ENCODE measurements at places on chromosomes 1 and 21.

DNA sequence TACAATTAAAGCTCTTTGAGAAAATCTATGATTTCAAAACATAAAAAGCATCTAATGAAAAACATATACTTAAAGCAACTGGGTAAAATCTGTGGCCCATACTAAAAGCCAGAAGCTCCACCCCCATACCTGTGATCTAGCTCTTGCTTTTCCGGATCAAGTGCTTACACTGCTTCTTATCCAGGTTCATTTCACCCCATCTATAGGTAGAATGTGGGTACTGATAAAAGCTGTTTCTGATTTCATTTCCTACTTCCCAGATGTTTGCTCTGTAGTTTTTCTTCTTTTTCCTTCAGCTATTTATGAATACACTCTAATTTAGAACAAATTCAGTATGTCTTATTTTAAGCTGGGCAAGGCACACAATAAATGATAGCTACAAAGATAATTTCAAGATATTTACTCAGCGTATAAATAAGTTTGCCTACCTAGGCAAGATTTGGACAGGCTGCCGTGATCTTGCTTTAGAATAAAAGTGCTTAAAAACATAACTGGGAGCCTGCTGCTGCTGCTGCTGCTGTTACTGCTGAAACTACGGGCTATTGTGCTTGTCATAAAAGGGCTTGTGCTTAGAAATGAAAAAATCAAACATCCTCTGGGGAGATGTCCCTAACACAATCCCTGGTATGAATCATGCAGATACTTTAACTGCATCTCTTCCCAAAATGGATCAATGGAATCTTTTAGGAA lies 2.1 kb downstream of the SIPA1L2 start:
- DNase-seq, result peak; percentile 12

GRCh38 chr1:235073968-235074522 lies 54.6 kb downstream of the TOMM20 start:
- no peak for DNase-seq

DNA sequence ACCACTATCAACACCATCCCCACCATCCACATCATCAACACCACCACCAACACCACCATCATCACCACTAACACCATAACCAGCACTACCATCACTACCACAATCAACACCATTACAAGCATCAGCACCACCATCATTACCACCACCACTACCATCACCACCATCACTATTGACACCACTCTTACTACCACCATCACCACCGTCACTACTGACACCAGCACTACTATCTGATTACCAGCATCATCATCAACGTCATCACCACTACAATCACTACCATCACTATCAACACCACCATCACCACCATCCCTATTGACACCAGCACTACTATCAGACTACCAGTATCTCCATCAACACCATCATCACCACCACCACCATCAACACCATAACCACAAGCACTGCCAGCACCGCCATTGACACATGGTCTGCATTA lies 106.1 kb upstream of the RUNX3 start:
- no peak for DNase-seq

DNA sequence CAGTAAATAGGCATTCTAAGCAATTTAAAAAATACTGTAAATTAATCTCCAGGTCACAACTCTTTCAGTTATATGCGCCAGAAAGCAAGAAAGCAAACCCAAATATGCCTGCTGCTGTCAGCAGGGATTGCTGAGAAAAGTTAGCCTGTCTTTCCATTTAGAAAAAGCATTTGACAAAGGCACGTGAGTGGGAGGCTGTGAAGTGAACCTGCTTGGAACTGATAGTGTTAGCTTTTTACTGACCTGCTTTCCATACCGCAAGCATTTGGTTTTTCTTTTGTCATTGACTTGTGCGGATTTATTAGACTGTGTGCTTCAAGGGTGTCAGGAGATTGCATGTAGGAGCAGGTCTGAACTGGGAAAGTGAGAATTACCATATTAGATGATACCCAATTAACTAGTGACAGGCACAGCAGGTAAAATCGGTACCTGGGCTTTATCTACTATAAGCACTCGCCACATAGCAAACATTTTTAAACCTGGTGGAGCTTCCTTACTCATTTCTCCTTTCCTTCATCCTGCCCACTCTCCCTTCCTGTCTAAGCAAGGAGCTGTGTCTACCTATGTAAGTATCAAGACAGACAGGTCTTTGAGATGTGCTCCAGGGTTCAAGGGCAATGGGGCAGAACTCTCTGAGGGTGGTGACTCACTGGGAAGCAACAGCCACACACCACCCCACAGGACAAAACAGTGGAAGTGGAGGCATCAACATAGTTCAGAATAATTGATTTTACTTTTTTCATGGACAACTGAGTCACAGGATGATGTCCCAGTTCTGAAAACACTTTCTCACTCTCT lies 323.9 kb downstream of the DISC1 start:
- no peak for DNase-seq

DNA sequence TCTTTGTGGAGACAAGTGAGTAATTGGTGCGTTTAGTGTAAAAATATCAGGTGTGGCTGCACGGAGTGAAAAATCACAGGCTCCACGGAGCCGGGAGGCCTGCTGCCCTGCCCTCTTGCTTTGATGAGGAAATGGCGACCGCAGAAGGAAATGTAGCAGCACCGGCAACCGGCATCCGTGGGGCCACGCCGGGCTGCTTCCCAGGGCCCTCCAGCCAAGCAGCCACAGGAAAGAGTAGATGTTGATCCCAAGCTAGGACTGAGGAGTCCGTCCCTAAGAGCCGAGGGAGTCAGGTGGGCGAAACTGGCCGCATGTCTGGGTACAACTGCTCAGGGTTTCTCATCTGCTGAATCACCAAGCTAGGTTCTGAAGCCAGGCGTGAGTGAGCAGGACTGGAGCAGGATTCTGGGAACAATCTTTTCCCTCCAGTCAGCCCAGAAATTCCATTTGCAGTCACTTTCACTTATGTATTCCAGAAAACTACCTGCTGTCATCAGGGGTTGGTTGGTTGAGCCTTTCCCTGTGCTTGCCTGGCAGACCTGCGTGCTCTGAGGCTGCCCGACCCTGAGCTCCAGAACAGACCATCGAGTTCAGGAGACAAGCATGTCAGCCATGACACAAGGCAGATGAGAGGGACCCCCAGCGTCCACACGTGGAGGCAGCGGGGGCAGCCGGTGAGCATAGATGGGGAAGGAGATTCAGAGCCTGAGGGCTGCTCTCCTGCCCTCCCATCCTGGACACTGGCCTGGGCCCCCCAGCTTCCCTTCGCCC lies 5.8 kb upstream of the ITGB2 start:
- no peak for DNase-seq

- no peak for DNase-seq
These were observed 161.2 kb downstream of the NTMT2 start for GRCh38 chr1:170306948-170307347.

GRCh38 chr1:48757363-48757762 lies 19.3 kb downstream of the BEND5 start:
- no peak for DNase-seq

- DNase-seq, result no peak
These were observed 44.5 kb downstream of the AJAP1 start for GRCh38 chr1:4698911-4699310.

GRCh38 chr21:46149205-46149901 lies 6.0 kb downstream of the FTCD start:
- DNase-seq, result no peak

DNA sequence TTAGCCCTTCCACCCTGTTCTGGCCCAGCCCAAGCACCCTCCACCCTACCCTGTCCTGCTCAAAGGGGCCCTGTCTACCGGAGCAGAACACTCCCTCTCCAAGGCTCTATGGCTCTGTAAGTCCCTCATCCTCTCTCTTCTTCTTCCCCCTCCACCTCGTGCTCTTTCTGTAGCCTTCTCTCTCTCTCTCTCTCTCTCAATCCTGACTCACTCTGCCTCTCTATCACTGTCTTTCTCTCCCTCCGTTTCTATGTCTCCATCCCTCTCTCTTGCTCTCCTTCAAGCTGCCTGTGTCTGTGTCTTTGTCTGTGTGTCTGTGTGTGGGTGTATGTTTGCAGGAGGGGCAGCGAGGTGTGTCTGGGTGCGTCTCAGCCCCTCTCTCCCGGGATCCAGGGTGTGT lies 1.3 kb upstream of the ZNF678 start:
- DNase-seq, result no peak

DNA sequence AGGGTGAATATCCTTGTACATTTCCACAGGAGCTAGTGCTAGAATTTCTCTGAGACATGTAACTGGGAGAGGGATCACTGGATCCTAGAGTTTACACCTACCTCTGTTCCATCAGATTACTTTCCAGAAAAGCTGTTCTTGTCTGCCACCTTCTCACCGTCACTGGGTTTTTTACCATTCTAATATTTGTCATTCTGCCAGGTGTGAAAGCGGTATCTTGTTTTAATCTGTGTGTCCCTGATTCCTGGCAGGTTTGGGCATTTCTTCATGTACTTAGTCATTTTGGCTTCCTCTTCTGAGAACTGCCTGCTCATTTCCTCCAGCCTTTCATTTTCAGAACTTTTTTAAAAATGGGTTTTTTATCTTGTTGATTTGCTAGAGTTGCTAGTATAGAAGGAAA lies 5.1 kb downstream of the PMF1 start:
- peak; percentile 34 for DNase-seq

DNA sequence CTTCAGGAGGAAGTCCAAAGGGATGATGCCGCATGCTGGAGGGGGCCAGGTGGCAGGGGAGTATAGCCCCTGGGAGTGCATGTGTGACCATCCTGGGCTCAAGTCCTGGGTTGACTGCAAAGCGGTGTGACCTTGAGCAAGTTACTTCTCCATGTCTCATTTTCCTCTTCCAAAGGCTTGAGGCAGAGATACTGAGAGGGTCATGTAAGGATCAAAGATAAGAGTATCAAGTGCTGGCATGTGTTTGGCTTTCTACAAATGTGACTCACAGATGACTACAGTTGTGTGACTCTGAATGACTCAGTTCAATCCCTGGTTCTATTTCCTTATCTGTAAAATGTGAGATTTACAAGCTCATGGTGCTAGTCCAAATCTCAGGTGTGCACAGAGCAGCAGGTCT lies 26.1 kb downstream of the PROK1 start:
- no peak for DNase-seq

DNA sequence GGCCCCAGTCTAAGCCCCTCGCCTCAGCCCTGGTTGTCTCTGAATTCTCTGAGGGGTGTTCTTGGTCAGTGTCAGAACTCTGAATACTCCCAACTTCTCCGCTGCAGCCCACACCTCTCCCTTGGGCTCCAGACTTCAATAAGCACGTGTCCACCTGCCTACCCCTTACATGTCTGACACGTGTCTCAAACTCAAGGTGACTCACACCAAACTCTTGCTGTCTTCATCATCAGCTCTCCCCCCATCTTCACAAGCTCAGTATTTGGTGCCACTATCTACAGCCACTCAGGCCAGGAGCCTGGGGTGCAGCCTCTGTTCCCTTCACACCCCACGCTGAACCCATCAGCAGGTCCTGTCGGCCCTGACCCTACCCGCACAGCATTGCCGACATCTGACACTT lies 18.8 kb upstream of the UBXN10 start:
- no peak for DNase-seq

DNA sequence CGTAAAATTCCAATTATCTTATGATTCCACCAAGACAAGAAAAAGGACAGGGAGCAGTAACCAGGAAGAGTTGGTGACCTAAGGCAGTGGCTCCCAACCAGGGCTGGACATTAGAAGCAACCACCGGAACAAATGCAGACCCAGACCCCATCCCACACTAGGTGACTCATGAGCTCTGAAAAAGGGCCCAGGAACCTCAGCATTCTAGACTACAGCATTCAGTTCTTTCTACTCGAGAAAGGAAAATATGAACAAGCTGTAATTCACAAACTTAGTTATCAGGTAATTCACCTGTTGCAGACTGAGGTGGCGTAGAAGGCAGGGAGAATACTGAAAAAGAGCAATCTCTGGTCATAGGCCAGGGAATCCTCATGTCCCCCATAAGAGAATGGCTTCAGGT lies 138.4 kb upstream of the KRTAP19-8 start:
- DNase-seq, result peak; percentile 30

- DNase-seq, result no peak
These were observed 21.7 kb upstream of the PEF1 start for GRCh38 chr1:31666263-31666963.

DNA sequence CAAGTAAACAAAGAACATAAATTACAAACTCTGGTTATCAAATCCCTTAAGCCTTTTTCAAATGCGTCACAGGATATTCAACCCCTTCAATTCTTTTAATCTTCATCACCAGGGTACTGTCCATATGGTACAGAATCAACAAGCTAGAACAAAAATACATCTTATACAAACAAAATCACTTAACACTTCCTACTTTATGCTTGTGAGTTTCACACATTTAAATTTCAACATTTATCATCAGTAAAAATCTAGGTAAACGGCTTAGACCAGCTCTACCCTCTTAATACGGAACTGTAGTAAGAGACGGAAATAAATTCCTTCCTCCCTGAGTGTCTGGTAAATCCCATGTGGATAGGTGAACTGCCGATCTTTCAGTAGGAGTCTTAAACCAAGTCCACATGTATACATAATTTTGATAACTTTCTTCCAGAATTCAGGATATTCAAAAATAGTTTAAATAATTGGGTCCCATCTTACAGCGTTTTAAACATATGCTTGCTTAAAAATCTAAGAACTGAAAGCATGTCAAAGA lies 1.0 kb downstream of the CCDC181 start:
- no peak for DNase-seq

DNA sequence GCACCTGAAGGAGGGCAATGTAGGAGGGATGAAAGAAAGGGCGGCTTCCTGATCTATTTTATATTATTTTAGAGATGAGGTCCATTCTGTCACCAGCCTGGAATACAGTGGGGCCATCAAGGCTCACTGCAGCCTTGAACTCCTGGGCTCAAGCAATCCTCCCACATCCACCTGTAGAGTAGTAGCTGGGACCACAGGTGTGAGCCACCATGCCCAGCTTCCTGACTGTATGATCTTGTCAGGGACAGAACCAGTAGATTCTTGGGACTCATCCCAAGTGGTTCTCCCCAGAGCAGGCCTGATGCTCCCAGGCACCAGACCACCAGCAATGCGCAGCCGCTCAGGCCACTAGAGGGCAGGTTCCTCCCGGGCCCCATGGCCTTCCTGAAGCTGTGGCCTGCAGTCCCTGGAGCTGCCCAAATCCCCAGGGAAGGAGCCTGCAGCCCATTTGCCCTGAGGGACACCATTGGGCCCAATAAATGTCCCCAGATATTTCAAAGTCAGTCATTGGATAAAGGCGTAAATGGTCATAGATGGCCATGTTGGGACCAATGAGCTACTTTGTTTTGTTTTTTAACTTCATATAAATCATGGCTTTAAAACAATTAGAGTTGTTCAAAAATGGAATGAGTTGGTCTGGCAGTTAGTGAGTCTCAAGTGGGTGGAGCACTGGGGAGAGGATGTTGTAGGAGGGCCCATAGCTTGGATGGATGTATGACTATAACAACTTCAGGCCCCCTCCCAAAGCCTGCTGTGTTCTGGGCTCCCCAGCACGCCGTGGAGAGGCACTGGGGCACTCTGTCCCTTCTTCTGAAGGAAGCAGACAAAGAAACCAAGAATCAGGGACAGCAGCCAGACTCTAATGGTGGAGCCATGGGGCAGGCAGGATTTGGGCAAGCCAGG lies 44.7 kb upstream of the GOLT1A start:
- no peak for DNase-seq

GRCh38 chr1:9996624-9997582 lies at the start of gene RBP7:
Gene RBP7 (plus strand): TSS chr1:9997228. CDS start chr1:9997259, 31 bp downstream.
- DNase-seq, result no peak
